ENCODE measurements at places on chromosomes 12 and 14.

GRCh38 chr14:64789696-64790095 lies 85.5 kb downstream of the PLEKHG3 start:
- no peak for DNase-seq

GRCh38 chr14:36998686-36999085 lies 173.7 kb downstream of the SLC25A21 start:
- no peak for DNase-seq

DNA sequence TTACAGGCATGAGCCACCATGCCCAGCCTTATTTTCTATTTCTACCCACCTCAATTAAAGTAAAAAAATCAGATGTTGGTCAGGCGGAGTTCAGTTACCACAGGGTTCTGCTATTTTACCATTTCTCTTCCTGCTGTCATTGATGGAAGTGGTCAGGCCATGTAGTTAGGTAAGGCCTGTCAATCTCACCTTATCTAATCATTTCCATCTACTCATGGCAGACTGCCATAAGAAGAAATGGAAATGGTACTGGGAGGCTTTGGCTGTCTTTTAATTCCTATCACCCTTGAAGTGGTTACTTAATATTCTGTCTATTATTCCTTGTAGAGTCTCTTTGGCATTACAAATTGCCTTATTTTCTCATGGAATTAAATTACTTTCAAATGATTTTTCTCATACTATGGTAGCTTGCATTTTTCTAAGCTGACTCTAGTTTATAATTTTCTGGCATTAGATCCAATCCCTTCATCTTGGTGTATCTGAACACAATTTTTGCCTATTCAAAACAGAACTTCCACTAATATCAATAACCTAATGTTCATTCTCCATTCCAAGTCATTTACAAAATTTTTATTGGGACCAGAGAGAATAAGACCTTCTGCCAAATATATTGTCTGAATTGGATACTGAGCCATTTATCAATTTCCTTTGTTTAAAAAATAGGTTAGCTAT lies 198.7 kb downstream of the DACT1 start:
- DNase-seq = no peak

- no peak for DNase-seq
These were observed 12.1 kb downstream of the SERPINA1 start for GRCh38 chr14:94376108-94376975.

- DNase-seq = no peak
These were observed 281.1 kb downstream of the NRXN3 start for GRCh38 chr14:78451319-78451695.

DNA sequence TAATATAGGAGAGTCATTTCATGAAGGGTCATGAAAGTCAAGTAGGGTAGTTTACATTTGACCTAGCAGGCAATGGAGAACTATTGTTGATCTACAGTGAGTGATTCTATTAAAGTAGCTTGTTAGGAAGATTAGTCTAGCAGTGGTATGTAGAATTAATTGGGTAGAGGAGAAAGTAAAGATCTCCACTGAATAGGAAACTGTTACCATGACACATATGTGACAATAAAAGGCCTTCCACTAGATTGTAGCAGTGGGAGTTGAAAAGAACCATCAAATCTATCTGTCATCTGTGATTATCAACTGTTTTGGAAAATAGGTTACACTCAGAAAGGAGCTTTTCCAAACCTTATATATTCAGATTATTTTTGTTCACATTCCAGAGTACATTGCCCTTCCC lies 92.3 kb downstream of the SOX5 start:
- no peak for DNase-seq

GRCh38 chr12:102957339-102958050 lies at the start of gene ASCL1:
TSS of gene ASCL1 (plus strand) at chr12:102957674. CDS start at chr12:102958245, 571 bp downstream.
- no peak for DNase-seq

- no peak for DNase-seq
These were observed 2.1 kb downstream of the RPS29 start for GRCh38 chr14:49584058-49584457.

DNA sequence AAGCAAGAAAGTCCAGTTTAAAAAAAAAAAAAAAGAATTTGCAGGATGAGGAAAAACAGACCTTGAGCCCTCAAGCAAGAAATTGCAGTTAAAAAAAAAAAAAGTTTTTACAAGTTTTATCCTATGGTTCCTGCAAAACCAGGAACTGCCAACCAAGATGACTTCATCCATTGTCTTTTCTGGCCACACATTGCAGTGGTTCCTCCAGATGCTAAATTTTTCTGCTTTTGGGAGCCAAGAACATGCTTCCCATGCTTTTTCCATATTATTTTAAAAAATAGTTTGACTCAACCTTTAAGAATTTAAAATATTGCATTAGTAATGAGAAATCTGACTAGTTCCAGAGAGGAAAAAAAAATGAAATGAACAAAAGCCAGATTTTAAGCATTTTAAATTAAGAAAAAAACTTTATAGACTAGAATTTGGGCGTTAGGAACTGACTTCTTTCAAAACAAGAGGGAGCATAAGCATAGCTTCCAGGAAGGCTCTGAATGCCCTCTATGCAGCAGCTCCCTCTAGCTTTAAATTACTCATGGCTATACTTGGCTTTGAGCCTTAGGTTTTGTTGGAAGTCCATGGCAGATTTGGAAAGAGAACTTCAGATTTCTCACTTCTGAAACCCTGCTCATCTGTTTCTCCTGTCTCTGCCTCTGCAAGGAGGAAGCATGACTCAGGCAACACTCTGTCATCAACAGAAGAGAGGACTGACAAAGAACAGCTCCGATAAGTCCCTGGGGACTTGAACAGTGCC lies 124.5 kb downstream of the GPR65 start:
- no peak for DNase-seq

GRCh38 chr12:9221483-9221882 lies 13.3 kb upstream of the PZP start:
- no peak for DNase-seq

DNA sequence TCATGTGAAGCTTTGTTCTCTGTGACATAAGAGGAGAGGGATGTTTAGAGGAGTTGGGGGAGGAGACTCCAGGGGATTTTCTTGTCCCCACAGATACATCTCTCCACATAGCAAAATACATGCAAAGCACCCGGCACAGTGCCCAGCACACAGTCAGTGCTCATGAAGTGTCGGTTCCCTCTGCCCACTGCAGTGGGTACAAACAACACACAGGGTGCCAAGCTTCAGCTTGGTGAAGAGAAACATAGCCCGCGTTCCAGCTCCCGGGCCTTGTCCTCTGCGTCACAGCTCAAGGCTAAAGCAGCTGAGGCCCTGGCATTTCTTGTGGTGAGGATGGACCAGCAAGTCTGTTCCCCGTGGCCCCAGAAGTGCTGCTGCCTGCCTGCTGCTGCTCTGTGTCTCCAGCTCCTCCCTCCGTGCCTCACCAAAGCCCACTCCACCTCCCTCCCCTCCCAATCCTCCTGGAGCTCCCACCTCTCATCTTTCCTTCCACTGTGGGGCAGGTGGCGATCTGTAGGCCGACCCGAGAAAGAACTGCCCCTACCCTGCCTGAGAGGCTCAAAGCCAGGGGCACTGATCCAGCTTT lies 57.0 kb upstream of the FKBP4 start:
- no peak for DNase-seq

GRCh38 chr14:97282210-97283004 lies 485.2 kb downstream of the VRK1 start:
- DNase-seq = no peak

DNA sequence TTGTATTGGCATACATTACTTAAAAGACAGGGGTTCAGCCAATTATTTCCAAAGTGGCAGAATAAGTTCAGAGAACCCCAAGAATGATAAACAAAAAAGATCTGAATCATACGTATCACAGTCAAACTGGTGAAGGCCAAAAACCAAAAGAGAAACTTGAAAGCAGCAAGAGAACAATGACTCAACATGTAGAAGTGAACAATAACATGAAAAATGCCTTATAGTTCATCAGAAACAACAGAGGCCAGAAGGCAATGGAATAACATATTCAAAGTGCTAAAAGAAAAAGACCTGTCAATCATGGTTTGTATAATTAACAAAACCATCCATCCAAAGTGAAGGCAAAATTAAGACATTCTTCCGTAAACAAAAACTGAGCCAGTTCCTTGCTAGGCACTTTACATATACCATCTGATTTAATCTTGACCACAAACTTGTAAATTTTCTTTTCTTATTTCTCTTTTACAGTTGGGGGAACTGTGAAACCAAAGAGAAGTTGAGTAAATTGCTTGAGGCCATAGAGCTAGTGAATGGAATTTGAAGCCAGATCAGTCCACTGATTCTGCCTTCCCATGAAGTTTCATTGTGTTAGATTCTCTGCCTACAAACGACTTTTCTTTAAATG lies 232.1 kb upstream of the SEL1L start:
- DNase-seq = no peak

GRCh38 chr12:93712200-93712599 lies 35.0 kb downstream of the CRADD start:
- DNase-seq = no peak

- DNase-seq = no peak
These were observed 24.4 kb downstream of the CLEC2A start for GRCh38 chr12:9907769-9908168.

DNA sequence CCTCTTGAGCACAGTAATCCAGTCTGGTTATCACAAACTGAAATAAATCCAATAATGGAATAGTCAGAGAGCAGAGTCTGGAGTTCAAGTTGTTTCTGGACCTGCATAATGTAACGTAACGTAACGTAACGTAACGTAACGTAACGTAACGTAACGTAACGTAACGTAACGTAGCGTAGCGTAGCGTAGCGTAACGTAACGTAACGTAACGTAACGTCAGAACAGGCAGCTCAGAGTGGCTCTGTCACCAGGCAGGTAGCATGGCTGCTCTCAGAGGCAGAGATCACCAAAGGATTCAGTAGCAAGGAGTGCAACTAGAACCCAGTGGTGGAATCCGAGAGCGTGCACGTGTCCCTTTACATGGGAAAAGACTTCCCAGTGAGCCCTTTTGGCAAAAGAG lies 85.7 kb upstream of the USP44 start:
- DNase-seq = no peak

- no peak for DNase-seq
These were observed 141.6 kb downstream of the GLT1D1 start for GRCh38 chr12:128994856-128995255.

- no peak for DNase-seq
These were observed 70.5 kb downstream of the ITPK1 start for GRCh38 chr14:93045211-93045674.
